SJSA1 (cell line): ENCODE measurements at places on chromosomes 16 and 17. TPM values are rescaled to one million over a fixed set of nuclear protein-coding genes. Genes with fewer than 3 reads are reported as not detected.

GRCh38 chr16:29784157-29784556 lies 6.1 kb downstream of the ZG16 start:
- DNase-seq: no peak

GRCh38 chr16:9286930-9287329 lies 195.5 kb downstream of the HAPSTR1 start:
- no peak for DNase-seq

- DNase-seq: no peak
Measured at GRCh38 chr16:54270711-54271110, 15.9 kb downstream of the IRX3 start.

DNA sequence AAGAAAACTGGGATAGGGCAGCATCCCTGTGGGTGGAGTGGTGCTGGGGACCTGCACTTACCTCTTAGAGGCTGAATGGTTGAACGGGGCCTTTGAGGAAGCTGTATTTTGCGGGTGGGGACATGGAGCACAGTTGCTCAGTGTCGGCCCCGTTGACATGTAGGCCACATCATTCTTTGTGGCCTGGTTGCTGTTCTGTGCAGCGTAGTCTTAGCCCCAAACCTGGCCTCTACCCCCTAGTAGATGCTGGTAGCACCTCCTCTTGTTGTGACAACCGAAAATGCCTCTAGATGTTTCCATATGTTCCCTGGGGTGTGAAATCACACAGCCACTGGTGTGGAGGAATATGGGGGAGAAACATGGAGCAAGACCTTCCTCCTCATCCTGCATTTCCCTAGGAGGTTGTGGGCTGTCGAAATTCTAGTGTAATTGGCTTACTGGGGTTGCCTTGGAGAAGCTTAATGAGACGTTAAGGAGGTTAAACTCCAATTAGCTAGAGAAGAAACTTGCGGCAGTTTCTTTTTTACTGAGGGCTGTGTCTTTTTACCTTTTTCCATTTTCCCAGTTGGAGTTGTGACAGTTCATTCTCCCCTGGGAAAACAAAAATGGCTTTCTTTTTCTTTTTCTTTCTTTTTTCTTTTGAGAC lies 9.4 kb downstream of the ABCC1 start:
- no peak for DNase-seq

DNA sequence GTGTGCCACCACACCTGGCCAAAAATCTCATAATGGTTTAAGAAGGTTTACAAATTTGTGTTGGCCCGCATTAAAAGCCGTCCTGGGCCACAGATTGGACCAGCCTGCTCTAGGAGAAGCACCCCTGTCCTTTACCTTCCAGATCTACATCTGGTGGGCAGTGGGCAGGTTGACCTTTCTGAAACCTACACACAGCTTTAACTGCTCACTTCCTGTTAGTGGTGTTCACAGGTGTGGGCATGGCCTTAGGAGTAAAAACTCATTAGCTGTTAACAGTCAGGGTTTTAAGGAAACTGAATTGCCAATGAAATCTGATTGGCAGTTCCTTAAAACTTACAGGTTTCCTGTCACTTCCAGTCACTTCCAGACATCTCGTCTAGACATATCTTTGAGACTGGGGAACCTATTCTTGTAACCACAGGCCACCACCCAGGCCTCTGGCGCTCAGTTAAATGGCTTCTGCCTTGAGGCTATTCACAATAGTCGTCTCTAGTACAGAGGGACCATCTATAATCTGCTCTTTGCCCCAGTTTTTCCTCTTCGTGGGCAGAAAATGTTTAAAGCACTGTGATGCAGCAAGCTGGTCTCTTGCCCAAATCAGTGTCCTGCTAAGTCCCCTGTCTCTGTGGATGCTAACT lies 29.3 kb downstream of the GNGT2 start:
- DNase-seq: no peak

DNA sequence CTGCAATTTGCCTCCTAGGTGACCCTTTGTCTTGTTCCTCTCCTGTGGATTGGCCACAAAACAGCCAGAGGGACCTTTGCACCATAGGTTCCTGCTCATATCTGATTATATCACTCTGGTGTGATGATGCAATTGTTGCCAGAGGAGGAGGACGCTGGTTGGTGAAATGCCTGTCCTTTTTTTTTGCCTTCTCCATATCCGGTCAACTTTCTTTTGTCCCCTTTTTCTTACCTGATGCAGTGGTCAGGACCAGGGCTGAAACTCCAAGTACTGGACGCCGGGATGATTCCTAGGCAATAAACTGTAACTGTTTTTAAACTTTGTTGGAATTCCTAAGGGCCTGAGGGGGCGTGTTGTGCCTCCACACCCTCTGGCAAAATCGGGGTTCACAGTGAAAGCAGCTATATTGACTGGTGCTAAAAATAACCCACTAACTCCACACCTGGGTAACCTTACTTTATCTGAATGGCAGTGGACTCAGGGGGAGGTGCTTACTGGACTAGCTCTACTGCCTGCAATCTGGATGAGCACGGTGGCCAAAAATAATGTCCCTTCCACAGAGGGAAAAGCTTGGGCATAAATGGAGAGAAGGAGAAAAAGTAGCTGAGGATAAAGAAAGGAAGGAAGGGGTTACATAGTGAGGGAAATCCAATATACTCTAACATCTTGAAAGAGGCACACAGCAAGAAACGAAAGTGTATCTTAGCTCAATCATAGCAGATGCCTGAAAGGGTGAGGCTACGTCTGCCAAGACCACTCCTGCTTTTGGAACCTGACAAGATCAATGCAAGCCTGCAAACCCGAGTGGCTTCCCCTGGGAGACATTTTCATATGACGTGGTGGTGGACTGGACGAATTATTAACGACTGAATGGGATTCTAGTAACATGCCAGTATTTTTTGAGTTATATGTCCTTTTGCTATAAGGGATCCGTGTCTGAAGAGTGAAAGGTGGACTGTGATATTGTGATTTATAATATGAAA lies 28.4 kb upstream of the ZNF423 start:
- DNase-seq: no peak

DNA sequence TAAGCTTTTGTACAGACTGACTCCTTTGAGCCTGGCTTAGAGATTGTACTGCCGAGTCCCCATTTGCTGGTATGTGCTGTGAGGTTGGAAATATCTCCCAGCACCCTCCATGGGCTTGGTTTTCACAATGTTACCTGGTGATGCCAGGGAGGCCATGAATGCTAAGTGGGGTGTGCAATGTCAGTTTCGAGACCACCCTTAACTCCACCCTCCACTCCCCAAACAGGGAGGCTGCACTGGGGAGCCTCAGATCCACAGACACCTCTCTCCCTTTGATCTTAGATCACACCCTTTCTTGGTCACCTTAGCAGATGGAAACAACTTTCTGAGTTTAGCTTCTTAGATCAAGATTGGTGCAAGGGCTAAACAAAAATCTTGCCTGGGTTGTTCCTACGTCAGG lies 28.6 kb upstream of the PIK3R6 start:
- DNase-seq: no peak

- DNase-seq: no peak
Measured at GRCh38 chr17:66799849-66800537, 34.9 kb upstream of the CACNG5 start.

DNA sequence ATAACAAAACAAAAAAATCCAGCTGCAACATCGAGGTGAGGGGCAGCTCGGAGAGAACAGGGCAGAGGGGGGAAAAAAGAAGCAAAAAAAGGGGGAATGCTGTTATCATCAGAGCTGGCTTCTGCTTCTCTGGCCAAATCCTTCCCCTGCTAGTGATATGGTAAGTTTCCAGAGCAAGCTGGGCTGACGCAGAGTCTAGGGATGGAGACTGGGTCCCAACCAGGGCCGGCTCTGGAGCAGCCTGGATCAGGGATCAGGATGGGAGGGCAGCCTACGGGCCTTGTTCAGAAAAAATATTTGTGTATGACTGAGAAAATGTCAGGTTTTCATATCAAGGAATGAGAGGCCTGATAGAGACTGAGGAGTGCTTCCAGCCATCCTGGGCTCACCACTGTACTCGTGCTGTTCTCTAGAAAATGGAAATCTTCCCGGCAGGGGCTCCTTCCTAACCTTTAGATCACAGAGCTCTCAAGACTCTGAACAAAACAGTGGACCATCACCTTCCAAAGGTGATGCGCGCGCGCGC lies 726 bp upstream of the C1QTNF1 start:
- DNase-seq: no peak

- DNase-seq: no peak
Measured at GRCh38 chr16:66473051-66473571, 46.0 kb downstream of the BEAN1 start.

GRCh38 chr16:81688182-81688581 lies 90.9 kb upstream of the PLCG2 start:
- no peak for DNase-seq

GRCh38 chr17:81250286-81251093 lies 11.4 kb downstream of the NDUFAF8 start:
- no peak for DNase-seq

DNA sequence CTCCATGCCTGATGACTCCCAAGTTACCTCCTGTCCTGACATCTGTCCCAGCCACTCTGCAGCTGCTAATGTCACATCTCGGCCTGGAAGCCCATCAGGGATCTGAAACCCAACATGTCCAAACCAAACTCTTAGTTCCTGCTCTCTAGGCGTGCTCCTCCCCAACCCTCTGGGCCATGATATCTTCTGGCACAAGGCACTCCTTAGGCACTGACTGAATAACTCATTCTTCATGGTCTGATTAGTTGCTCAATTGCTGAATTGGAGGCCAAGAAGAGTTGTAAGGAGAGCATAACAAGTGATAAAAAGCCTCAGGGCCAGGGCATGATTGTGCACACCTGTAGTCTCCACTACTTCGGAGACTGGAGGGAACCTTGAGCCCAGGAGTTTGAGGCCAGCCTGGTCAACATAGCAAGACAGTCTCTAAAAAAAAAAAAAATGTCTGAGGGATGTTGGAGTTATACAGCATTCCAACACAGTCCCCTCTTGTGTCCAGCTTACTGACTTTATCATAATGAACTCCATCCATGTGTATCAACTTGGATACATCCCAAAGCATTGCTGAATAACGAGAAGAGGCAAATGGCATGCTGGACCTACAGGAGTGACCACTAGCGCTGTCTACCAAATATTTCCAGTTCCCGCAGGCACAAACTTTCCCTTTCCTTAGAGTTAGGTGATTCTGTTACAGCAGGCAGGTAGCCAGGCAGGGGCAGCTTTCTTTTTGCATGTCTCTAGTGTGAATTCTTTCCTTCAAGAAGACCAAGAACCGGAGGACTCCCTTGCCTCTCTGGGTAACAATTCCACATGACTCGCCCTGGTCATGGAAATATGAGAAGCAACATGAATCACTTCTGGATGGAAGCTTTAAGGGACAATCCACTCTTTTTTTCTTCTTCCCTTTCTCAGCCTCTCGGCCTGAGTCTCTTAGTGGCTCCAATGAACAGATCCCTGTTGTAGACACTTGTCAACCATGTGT lies 18.1 kb upstream of the SHCBP1 start:
- no peak for DNase-seq

The SHPK gene
- 9.6 and 11.3 TPM in 2 replicates for total RNA-seq

The TLCD2 gene
- 0.34 and 0.95 TPM in 2 replicates for total RNA-seq

The MYH1 gene
- not detected in 2 replicates for total RNA-seq

The ALG1 gene
- total RNA-seq: 22.2 and 38.5 TPM in 2 replicates

The KIF2B gene
- total RNA-seq: not detected in 2 replicates

The CASKIN1 gene
- not detected in 2 replicates for total RNA-seq

The EVPLL gene
- total RNA-seq: not detected in 2 replicates

The ESRP2 gene
- total RNA-seq: 0.24 TPM in 1 of 2 replicates, not detected in the other
